Eye (tissue), 1 donor: ENCODE measurements at places on chromosomes 16 and 17.

DNA sequence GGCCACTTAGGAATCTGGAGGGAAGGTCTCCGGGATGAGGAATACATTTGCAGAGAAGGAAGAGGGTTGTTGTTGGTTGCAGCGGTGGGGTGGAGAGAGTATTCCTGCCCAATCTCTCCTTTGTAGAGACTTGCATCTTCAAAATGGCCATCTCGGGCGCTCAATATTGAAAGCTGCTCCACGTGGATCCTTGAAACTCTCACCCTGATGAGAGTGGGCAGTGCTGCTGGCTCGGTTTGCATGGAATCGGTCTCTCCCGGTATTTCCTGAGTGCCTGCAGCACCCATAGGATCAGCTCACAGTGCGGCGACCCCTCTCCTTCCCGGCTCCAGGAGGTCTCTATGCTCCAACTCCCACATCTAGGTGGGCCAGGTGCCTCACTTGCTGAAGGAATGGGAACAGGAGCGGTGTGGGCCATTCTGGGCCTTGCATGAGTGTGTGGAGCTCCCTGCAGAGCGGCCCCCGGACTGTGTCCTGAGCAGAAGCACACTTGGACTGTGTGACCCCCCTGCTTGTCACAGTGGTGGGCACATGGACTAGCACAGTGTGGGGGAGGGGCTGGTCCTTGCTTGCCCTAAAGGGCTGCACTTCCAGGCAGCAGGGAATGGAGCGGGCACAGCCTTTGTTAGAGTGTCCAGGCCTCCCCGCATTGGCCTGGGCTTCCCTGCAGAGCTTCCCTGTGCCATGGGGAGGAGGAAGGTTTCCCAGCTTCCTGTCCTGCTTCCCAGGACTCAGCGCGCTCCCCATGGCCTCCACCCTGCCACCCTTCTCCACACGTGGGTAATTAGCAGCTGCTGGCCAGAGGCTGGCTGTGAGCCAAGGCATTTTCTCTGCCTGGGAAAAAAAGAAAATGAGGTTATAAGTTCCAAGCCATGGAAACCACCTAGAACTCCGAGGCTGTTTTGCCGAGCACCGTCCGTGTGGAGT is 139.3 kb downstream of the IRF8 start:
- peak; percentile 59 for DNase-seq

DNA sequence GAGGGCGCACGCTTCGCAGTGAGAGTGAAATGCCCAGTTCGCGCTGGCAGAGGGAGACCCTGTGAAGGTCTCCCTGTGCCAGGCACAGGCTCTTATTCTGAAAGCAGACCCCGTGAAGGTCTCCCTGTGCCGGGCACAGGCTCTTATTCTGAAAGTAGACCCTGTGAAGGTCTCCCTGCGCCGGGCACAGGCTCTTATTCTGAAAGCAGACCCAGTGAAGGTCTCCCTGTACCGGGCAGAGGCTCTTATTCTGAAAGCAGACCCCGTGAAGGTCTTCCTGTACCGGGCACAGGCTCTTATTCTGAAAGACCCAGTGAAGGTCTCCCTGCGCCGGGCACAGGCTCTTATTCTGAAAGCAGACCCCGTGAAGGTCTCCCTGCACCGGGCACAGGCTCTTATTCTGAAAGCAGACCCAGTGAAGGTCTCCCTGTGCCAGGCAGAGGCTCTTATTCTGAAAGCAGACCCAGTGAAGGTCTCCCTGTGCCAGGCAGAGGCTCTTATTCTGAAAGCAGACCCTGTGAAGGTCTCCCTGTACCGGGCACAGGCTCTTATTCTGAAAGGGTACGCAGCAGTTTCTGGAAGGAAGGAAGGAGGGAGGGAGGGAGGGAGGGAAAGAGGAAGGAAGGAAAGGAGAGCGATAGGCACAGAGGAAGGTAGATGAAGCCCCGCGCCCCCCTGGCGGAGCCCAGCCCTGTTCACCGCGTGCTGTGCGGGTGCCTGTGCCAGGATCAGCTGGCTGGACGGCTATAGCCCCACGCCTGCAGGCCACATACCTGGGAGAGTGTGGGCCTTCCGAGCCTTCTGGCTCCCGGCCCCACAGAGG is 55.3 kb downstream of the WDR45B start:
- DNase-seq = peak; percentile 89

GRCh38 chr17:30969989-30970830 is 629 bp upstream of the RNF135 start:
- peak; percentile 84 for DNase-seq

GRCh38 chr17:3688027-3688553 is 7.9 kb downstream of the P2RX5 start:
- peak; percentile 50 for DNase-seq

- DNase-seq = no peak
These were observed 112.1 kb upstream of the MYOCD start for GRCh38 chr17:12553625-12554024.
